NCI-H526 (cell line): ENCODE measurements at places on chromosomes 7 and 10.
A peak's percentile ranks its signal among the peaks of the same experiment; 100 is the strongest.

- peak; percentile 31 for DNase-seq
Observed at GRCh38 chr7:98619450-98620321, 2.6 kb downstream of the NPTX2 start.

- DNase-seq = peak; percentile 69
Observed at GRCh38 chr7:90613088-90613498, 17.0 kb downstream of the CDK14 start.

DNA sequence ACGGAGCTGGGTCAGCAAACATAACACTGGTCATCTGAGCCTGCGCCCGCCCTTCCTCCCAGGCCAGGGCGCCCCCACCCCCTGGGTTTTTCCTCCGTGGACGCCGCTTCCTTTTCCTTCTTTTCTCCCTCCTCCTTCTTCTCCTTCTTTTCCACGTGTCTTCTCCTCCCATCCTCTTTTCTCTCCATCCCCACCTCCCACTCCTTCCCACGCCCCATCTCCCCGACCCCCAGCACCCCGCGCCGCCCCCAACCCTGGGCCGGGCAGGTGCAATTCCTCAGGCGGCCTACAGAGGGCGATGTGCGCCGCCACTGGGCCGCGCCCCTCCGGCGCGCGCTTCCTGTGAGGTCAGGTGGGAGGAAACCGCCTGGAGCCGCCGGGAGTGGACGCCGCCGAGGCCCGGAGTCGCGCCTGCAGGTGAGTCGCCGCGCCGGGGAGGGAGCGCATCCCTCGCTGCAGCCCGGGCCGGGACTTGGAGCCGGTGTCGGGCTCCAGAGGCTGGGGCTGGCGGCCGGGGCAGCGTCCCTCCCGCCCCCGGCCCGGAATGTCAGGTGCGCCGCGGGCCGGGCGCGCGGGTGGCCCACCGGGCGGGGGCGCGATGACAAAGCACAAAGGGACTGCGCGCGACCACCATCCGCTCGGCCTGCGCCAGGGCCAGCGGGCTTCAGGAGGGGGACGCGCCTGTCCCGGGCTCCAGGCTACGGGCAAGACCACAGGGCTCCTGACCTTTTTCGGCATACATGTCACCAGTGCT lies at the start of gene FAM241B:
TSS of gene FAM241B (plus strand) at position 351 of the 754 bp plus-strand sequence. CDS start 1,497 bp downstream, outside the sequence.
- peak; percentile 77 for DNase-seq

- DNase-seq = no peak
Observed at GRCh38 chr10:130171196-130171595, 35.0 kb downstream of the GLRX3 start.

DNA sequence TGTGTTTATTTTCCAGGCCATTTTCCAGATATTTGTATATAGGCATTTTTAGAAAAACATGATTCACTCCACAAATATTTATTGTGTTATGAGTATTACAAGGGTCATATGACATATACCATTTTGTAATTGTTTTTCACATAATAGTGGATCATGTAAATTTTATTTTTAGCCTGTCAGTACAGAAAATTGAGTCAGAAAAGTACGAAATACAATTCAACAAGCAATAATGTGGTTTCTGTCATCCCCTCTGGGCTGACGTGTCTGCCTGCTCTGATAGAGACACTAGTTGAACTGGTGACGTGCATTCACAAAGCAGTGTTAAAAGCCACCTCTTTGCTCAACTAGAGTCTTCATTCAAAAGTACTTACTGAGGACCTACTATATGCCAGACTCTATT lies 97.9 kb upstream of the STEAP1B start:
- no peak for DNase-seq

DNA sequence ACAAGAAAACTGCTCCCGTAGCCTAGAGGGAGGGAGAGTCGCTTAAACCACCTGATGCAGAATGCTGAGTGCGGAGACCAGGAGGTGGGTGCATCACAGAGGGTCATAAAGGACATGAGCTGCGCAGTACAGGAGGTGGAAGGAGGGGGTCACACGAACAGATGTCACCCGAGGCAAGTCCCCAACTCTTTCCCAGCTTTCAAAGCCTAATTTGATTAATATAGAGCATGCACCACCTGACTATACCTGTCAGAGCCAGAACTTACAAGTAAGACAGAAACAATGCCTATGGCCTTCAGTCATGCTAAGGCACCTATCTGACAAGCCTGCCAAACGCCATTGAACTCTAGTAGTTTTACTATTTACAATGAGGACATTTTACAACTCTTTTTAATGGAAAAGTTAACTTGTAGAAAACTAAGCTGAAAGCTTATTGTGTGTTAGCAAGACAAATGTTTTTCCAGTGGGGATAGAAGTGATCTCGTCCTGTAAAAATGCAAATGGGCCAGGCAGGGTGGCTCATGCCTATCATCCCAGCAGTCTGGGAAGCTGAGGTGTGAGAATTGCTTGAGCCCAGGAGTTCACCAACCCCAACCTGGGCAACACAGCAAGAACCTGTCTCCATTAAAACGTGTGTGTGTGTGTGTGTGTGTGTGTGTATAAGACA lies 1.1 kb upstream of the VOPP1 start:
- peak; percentile 60 for DNase-seq

GRCh38 chr10:94274142-94274787 lies 88.5 kb downstream of the NOC3L start:
- DNase-seq = no peak

DNA sequence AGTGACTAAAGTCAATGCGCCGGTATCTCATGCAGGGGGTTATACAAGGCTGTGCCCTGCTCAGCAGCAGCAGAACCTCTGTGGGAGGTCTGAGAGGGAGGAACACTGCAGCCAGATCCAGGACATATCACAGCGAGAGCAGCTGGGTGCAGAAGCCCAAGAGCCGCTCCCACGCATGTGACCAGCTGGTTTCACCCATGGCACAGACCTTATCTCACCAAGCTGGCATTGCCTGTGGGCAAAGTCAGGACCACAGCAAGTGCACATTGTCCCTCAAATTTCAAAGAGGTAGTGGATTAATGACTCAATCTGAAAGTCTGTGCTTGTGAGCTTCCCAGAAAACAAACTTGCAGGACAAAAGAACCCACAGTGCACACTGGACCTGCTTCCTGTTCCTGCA lies 31.6 kb upstream of the AKR1C1 start:
- no peak for DNase-seq

DNA sequence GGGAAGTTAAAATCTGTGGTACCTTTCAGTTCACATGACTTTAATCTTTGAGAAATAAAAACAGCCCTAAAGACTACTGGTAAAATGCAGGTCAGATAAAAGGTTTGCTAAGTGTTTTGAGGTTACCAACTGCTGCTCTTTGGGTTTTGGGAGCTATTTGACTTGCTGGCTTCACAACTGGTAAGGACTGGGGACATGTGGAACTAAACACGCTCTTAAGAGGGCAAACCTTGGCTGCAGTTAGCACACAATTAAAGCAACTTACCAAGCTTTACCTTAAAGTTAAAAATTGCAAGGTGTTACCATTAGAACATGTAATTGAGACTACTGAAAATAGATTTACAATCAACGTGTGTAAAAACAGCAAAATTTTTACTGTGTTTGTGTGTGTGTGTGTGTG lies 220.2 kb downstream of the PHF14 start:
- DNase-seq = no peak

- no peak for DNase-seq
Observed at GRCh38 chr10:119408072-119408471, 134.4 kb downstream of the RGS10 start.

GRCh38 chr10:133465950-133466474 lies 12.3 kb downstream of the SCART1 start:
- no peak for DNase-seq

DNA sequence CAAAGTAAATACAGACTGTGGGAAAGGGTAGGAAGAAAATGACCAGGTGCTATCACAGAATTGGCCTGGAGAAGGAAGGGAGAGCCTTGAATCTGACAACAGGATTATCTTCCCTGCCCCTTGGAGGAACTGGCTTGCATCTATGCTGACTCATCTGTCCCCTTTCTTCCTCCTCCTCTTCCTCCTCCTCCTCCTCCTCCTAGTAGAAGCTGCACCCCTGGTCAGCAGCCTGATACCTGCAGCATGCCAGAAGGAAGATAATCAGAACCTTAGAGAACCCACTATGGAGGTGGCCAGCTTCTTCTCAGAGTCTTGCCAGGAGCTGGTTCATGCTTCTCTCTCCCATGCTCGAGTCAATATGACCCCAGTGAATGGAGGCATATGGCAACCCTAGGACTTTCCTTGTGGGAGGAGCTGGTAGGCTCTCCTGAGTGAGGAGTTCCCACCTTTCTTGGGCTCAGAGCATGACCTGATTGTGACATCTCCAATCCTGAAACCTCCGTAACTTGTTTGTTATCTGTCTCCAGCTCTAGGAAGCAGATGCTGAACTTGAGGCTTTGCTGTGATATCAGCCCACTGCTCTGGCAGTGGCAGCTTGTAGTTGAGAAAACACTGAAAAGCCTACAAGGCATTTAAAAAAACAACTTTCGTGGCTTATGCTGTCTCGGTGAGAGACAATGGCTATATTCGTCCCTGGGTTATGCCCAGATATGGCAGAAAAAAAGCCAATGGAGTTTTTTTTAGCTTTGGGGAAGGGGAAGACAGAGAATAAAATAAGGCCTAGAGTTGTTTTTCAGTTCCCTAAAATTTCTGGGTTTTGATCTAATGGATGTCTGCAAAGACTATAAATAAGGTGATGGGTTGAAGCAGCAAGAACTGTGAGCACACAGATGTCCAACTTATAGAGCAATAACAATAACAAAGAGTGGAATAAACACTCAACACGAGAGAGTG lies 60.6 kb downstream of the CDHR3 start:
- DNase-seq = no peak

- no peak for DNase-seq
Observed at GRCh38 chr7:66964411-66964810, 31.0 kb downstream of the SBDS start.

DNA sequence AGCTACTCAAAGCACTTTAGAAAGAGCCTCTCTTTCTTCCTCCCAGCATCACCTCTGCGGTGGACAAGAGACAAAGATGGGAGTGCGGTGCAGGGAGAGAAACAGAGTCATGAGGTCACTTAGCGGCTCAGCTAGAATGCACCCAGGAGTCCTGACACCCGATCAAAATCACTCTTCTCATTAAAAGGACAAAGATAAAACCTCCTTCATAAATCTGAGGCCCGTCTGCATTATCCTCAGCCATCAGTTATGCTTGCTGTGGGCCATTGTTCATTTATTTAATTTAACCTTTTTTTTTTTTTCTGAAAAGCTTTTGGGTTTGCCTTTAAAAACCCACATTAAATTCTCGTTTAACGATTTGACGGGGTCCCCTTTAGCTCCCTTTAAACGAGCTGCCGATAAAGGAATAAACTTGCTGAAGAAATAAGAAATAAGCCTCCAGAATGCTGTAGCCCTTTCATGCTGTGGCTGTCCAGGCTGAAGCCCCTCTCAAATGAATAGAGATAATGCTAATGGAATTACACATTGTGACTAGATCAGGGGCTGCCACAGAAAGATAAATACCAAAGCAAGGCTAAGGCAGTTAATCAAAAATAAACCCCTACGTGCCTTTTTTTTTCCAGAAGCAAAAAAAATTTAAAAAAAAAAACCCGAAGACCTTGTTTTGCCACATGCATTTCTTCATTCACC lies 16.1 kb upstream of the PLXNA4 start:
- DNase-seq = no peak

DNA sequence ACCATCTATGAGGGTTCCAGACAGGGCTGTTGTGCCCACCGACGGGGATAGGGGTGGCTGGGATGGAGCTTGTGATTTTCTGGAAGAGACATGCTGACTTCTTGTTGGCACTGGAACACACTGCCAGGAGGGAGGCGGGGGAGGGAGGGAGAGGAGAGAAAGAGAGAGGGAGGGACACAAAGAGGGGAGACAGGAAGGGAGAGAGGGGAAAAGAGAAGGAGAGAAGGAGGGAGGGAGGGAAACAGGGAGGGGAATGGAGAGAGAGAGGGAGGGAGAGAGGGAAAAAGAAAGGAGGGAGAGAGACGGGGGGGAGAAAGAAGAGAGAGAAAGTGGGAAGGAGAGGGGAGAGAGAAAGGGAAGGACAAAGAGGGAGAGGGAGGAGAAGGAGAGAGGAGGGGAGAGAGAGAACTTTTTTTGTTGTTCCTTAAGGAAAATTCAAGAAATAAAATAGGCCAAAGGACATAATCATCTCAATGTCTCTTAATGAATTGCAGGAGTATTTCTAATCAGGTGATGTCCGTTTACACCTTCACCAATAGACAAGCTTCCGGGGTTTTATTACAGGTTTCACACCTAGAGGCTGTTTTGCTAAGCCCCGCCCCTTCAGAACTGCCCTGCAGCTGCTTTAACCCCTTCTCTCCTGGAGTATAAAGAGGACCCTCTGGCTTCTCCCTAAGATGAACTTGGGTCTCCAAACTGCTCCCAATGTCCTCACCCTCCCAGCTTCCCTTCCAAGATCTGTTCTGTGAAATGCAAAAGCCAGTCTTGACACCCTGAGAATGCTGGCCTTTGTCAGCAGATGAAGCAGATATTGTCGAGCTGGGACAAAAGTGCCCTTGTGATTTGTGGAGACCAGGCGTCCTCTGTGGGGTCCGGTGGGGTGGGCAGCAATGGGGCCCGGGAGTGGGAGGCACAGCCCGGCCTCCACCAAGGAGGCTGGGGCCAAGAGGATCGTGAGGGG lies 82.0 kb upstream of the GTF2IRD1 start:
- DNase-seq = peak; percentile 56

DNA sequence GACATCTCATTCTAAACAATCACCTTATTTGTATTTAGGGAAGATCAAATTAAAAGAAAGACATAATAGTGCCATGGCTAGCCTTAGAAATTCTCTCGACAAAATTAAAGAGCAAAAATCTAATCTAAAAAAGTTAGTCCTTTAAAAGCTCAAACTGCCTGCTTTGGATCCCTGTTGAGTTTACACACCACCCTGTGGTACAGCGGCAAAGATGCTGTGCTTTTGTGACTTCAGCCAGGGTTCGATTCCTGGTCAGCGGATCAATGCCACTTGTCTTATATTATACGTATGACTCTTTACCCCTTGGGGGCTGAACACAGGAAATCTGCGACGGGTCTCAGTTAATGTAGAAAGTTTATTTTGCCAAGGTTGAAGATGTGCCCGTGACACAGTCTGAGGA lies 51.3 kb upstream of the VOPP1 start:
- DNase-seq = no peak

GRCh38 chr10:92688573-92688926 lies 1.2 kb upstream of the HHEX start:
- DNase-seq = no peak

DNA sequence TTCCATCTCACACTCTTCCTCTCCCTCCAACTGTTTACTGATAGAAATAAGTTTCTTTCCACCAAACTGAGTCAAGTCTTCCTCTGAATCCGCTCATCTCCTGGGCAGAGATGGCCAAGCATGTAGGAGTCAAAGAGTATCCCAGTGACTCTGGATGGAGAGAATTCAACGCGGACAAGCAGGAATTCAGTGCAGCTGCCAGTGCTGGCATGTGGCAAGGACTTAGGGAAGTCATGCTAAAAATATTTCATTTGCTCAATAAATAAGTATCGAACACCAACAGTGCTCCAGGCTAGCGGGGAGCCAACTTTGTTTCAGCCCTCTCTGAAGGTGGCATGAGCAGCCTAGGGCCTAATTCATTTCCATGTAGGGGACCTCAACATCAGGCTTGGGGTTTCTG lies 351.6 kb upstream of the ZMIZ1 start:
- no peak for DNase-seq
